ENCODE measurements at places on chromosomes 2 and 18. TPM values are rescaled to one million over a fixed set of nuclear protein-coding genes. Genes with fewer than 3 reads are reported as not detected.
A peak's percentile ranks its signal among the peaks of the same experiment; 100 is the strongest.

- peak; percentile 87 for DNase-seq
These were observed 15.9 kb upstream of the TXNDC2 start for GRCh38 chr18:9869715-9870430.

GRCh38 chr18:57534511-57534909 is 52.0 kb downstream of the FECH start:
- no peak for DNase-seq

- DNase-seq = no peak
These were observed 55.2 kb downstream of the TRAPPC12 start for GRCh38 chr2:3434654-3435053.

- DNase-seq = no peak
These were observed 56.9 kb downstream of the INSIG2 start for GRCh38 chr2:118145207-118145606.

GRCh38 chr2:69217333-69218080 is 169.5 kb downstream of the GFPT1 start:
- DNase-seq = no peak

GRCh38 chr18:27558388-27559155 is 373.5 kb upstream of the CHST9 start:
- no peak for DNase-seq

DNA sequence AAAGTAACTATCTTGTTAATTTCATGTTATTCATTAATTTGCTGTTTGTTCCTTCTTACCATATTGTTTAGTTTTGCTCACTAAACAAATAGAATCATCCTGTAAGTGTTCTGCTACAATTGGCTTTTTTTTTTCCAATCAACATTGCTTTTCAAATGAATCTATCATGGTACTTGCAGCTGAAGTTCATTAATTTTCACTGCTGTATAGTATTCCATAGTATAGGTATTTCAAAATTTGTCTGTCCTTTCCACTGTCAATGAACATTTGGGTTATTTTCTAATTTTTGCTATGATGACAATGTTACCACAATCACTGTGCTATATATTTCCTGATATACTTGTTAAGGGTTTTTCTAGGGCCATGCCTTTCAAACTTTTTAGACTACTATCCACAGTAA is 89.0 kb upstream of the LYPD1 start:
- no peak for DNase-seq

DNA sequence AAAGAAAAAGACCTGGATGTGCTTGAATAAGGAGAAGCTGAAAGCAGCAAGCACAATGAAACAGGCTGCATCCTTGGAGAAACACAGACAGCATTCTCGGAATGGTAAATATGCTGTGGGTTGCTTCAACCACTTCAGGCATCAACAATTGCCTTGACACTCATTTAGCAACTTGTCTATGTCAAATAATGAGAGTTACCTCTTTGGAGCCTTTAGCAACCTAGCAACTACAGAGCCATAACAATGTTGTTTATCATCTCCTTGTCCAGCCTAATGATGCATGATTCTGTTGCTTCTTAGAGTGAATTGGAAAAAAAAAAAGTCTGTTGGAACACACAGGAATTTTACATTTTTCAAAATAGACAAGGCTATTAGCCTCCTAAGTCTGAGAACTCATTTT is 410.6 kb downstream of the PIK3C3 start:
- no peak for DNase-seq

DNA sequence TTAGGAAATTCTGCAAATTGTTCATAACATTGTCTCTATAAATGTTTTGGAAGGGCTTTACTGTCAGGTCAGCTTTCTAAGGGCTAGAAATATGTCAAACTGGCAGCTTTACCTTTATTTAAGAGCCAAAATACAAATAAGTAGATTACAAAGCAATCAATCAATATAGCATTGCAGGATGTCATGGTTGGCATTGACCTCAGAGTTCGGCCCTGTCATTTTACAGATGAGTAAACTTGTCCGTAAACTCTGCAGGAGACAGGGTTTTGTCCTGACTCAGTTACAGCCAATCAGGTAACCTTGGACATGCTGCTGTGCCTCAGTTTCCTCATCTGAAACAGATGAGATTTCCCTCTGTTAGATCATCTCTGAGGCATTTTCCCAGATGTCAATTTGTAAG is 25.9 kb upstream of the ZEB2 start:
- DNase-seq = no peak

DNA sequence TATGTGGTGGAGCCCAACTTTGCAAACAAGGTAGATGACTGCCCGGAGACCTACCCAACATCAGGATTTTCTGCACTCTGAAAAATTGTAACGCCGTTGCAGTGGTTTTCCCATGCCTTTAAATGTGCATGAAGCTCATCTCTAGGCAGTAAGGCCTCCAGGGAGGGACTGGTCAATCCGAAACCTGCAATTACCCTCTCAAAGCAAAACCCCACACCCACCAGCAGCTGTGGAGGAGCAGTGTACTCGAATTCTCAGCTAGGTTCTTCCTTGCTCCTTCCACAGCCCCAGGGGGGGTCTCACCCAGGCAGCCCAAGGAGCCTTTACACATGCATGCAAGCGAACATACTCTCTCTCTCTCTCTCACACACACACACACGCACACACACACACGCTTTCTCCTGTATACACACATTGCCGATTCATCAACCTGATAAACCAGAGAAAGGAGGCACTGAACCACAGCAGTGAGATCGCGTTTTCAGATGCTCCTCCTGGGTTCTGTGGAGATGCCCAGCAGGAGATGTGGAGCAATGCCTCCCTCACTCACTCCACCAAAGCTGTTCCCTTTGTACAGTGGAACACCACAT is 109.2 kb downstream of the VIT start:
- DNase-seq = no peak

DNA sequence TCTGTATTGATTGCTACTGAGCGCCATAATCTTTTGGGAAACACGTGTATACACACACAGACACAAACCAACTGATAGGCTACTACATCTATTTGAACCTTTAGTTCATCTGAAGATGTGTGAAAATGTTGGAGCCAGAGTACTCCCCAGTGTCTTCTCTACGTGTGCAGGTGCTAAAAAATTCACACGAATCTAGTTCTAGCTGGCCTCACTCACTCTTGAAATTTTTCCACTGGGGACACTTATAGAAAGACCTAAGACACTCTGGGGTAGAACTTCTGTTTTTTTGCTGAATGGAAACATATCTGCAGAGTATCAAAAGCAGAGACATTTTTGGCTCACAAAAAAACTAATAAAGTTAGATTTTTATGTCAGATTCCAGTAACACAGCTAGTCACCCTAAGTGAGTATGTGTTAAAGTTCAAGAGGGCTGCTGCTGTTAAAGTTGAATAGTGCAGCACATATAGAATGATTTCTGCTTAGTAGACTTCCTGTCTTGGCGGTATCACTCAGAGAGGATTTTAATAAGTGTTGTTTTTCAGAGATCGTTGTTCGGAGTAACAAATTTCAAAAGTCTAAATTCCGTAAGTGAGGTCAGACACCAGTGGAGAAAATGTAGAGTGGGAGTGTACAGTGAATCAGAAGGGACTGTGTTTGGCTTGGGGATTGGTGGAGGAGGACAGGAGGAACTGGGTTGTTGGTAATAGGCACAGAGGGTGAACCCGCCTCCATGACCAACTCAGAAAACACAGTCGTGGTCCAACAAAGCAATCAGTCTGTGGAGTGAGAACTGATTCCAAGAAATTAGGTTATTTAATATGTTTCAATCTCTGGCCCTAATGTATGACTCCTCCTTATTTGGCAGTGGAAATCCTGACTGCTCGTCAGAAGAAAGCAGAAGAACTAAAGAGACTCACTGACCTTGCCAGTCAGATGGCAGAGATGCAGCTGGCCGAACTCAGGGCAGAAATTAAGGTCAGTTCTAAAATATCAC is 43.1 kb downstream of the KCTD18 start:
- peak; percentile 87 for DNase-seq

Gene GNAL
- total RNA-seq = 0.59 TPM

All from osteoblast (primary cell).